Nephron progenitor cell (in vitro differentiated cells): ENCODE measurements at places on chromosomes 5 and 9.

DNA sequence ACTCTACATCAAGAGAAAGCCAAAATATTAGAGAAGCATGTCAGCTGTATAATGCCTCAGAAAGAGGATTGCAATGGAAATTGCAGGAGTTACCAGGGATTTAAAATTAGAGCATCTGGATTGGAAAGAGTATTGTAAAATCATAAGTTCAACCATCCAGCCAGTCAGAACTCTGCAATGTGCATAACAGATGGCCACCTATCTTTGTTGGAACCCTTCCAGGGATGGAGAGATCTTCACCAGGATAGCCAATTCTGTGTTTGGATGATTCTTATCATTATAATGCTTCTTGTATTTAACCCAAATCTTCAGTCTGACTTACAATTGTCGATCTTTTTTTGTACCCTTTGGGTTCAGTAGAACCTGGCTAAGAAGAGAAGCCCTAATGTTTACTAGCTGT lies 164.4 kb downstream of the TLR4 start:
- DNase-seq, result no peak

DNA sequence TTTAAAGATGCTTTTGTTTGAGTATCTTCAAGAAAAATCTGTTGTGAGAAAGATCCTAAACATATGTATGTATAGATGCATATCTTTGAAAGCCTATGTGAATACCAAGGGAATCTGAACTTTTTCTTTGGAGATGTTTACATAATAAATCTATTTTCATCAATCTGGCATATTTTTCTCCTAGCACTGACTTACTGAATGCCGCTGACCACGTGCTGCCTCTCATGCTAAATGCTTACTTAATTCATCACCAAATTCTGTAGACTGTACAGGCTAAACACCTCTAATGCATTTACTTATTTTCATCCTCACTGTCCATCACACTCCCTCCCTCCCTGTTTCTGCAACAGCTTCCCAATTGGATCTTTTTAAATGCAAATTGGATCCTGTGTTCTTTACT lies 566.2 kb upstream of the WWC1 start:
- no peak for DNase-seq

DNA sequence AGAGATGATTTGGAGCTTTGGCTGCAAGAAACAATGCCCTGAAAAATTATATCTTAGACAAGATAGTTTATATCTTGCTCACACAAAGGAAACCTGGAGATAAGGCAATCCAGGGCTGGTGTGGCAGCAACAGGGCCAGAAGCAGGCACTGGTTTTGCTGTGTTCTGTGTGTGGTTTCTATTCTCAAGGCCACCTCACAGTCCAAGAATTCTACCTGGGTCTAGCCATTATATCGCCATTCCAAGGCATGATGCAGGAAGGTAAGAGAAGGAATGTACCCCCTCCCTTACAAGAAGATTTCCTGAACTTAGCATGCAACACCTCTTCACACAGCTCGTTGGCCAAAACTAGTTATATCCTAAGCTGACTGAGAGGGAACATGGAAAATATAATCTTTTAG lies 74.5 kb upstream of the MEGF10 start:
- DNase-seq, result no peak

DNA sequence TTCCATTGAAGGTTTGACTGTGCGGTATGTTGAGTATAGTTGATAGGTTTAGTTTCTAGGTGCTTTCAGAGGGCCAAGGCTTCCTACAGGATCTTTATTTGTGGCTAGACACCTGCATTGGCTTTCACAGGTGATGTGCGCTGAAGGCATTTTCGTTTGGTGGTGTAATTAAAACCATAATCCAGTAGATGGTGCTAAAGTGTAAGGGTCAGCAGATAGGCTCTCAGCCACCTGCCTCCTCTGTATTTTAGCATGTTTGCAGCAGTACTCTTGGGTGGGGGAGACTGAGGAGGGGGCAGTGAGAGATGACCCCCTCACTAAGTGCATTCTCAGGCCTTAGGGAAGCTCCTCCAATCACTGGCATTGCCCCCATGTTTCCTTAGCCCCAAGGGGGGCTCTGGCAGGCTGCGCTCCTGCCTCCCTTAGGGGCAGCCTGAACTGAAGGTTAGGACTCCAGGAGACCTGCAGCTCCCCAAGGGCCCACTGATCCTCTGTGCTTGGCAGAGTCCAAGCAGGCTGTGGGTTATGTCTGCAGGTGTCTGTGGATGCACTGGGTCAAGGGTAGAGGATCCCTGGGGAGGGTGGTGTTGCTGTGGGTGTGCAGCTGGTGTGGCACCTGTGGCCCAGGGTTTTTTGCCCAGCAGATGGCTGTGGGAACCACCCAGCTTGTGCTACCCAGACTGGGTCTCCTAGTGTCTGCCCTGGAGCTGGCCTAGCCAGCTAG lies 23.4 kb downstream of the CDK20 start:
- DNase-seq, result no peak

DNA sequence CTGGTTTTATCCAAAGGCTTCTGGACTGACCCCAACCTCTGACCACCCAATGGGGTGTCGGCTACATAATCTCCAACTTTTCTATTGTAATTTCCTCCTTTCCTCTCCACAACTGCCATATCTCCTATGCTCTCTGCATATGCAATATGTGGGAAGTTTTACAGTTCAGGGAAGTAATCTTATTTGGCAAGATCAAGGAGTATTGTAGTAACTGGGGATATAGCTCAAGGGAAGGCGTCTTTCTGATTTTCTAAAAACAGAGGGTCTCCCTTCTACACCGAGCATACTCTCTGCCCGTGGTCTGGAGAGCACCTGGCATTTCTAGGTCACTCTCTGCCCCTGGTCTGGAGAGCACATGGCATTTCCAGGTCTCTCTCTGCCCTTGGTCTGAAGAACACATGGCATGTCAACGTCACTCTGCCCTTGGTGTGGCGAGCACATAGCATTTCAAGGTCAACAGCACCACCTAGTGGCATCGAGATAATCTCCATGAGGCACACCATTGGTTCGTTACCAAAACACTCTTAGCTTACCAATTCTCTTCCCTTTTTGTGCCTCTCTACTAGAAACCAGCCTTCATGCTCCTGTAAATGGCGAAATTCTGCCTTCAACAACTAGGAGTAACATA lies 616.4 kb upstream of the NUDT12 start:
- DNase-seq, result peak; percentile 3

GRCh38 chr5:170104299-170104698 lies 1.4 kb upstream of the FOXI1 start:
- DNase-seq, result no peak

DNA sequence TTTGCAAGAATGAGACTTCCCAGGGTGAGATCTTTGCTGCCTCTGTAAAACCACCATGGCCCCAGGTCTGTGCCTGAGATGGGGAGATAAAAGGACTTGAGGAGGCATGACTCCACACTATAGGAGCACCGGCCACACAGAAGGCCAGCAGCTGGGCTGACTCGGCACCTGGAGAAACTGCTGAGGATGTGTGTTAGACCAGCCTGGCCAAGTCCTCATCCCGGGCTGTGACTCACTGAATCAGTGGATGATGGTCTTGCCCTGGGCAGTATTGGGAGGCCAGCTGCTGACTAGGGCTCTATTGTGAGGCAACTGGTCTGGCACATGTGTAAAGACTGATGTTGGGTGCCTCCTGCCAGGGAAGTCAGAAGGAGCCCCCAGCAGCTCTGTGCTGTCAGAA lies 286.2 kb downstream of the ACTL7B start:
- no peak for DNase-seq

- DNase-seq, result no peak
These were observed 168.7 kb upstream of the FST start for GRCh38 chr5:53311681-53312080.

GRCh38 chr5:98121036-98121936 lies 652.2 kb upstream of the RGMB start:
- DNase-seq, result peak; percentile 1
